T-helper 9 cell (primary cell): ENCODE measurements at places on chromosomes 11 and 22.

GRCh38 chr22:31075961-31076360 lies 5.2 kb upstream of the SMTN start:
- DNase-seq: no peak

GRCh38 chr11:115272925-115273324 lies 231.3 kb downstream of the CADM1 start:
- DNase-seq: no peak

DNA sequence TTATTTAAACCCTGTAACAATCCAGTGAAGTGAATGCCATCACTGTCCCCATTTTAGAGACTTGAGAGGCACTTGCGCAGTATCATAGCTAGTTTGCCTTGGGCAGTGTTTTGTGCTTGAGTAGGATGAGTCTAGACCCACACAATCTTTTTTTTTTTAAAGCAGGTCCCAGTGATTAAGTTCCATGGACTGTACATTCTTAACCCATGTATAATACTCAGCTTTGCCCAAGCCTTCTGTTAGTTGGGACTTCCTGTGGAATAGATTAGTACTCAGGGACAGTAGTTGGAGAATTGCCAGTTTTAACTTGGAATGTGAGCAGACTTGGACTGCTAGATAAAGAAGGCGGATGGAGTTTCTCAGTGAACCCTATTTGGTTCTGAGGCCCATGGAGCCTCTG lies 108.6 kb upstream of the RASSF10 start:
- no peak for DNase-seq

- no peak for DNase-seq
Observed at GRCh38 chr22:30511109-30511508, 5.6 kb upstream of the SEC14L4 start.

DNA sequence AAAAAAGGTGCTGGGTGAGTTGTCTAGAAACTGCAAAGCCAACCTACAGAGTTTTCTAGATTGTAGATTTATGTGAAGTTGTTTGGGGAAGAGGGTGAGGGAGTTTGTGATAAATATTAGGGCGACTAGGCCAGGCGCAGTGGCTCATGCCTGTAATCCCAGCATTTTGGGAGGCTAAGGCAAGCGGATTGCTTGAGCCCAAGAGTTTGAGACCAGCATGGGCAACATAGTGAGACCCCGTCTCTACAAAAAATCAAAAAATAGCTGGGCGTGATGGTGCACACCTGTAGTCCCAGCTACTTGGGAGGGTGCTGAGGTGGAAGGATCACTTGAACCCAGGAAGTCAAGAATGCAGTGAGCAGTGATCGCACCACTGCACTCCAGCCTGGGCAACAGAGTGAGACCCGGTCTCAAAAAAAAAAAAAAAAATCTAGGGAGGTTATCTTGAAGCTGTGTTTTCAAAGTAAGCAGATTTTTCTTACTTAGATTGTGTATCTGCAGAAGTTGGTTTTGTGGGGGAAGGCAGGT lies 844 bp downstream of the APOL6 start:
- no peak for DNase-seq

DNA sequence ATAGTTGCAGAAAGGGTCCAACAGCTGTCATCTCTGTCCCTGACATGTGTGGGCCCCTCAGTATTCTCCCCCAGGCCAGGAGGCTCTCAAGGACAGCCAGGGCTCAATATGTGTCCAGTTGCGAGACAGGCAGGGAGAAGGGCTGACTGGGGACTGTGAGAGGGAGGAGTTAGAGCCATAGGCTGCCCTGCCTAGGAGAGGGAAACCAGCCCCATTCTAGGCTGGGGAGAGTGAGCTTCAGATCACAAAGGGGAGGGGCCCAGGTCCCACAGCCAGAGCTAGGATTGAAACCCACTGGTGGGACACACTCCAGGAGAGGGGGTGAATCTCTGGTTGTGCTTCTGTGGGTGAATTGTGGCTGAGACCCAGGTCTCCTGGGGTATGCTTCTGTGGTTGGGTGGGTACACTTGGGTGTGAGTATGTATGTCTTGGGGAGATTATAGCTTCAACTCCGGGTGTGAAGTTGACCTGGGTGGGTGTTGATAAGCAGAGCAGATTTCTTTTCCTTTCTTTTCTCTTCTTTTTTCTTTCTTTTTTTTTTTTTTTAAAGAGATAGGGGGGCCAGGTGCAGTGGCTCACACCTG lies 2.1 kb upstream of the CARNS1 start:
- DNase-seq: no peak

DNA sequence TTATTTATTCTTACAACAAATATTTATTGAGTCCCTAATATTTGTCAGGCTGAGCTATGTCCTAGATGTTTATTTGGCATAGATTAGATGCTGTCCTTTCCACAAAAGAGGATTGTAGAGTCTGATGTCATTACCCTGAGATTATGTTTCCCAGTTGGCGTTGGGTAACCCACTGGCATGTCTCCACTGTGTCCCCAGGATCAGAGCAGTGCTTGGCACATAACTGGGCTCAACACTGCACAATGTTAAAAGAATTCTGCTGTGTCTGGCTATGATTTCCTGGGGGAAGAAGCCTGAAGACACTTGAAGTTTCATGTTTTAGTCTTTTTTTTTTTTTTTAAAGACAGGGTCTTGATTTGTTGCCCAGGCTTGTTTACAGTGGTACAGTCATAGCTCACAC lies 4.0 kb downstream of the RCN1 start:
- no peak for DNase-seq

GRCh38 chr22:41939981-41940831 lies 6.7 kb downstream of the CENPM start:
- peak; percentile 91 for DNase-seq

DNA sequence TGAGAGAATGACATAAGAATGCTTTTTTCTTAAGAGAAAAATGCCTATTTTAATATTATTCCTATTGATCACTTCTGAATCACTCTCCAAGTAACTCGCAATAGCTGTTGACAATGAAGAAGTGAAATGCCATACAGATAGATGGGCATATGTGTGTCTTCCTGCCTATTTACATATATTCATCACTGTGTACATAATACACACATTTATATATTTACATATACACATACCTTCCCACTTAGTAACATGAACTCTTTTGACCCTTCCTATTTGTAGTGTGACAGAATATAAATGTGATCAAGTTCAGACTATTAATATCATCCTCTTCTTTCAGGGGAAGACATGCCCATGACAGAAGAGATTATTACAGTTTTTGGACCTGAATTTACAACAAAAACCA lies 756.7 kb downstream of the DLG2 start:
- DNase-seq: no peak

- DNase-seq: no peak
Observed at GRCh38 chr11:130120045-130120444, 39.5 kb upstream of the ST14 start.

DNA sequence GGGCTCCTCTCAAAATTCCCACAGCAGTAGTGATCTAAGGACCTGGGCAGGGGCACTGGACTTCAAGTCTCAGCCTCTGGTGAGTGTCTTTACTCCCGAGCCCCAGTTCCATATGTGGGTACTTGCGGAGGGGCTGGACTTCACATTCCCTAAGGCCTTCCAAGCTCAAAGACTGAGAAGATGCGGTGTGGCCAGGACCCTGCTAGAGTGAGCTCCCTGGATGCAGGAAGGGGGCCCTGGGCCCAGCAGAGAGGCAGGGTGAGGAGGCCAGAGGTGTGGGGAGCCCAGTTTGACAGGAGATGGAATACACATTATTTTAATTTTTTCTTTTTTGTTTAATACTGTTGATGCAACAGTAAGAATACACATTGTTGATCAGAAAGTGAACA lies 83.7 kb downstream of the IGLL1 start:
- no peak for DNase-seq

- DNase-seq: no peak
Observed at GRCh38 chr11:71489311-71490043, 36.5 kb downstream of the NADSYN1 start.

- no peak for DNase-seq
Observed at GRCh38 chr22:28237112-28237511, 318.1 kb upstream of the PITPNB start.

- no peak for DNase-seq
Observed at GRCh38 chr22:40612291-40612751, 24.2 kb downstream of the MRTFA start.

GRCh38 chr11:80239217-80239616 lies 798.4 kb upstream of the TENM4 start:
- DNase-seq: no peak

- no peak for DNase-seq
Observed at GRCh38 chr11:23453522-23453921, 593.2 kb upstream of the CCDC179 start.

DNA sequence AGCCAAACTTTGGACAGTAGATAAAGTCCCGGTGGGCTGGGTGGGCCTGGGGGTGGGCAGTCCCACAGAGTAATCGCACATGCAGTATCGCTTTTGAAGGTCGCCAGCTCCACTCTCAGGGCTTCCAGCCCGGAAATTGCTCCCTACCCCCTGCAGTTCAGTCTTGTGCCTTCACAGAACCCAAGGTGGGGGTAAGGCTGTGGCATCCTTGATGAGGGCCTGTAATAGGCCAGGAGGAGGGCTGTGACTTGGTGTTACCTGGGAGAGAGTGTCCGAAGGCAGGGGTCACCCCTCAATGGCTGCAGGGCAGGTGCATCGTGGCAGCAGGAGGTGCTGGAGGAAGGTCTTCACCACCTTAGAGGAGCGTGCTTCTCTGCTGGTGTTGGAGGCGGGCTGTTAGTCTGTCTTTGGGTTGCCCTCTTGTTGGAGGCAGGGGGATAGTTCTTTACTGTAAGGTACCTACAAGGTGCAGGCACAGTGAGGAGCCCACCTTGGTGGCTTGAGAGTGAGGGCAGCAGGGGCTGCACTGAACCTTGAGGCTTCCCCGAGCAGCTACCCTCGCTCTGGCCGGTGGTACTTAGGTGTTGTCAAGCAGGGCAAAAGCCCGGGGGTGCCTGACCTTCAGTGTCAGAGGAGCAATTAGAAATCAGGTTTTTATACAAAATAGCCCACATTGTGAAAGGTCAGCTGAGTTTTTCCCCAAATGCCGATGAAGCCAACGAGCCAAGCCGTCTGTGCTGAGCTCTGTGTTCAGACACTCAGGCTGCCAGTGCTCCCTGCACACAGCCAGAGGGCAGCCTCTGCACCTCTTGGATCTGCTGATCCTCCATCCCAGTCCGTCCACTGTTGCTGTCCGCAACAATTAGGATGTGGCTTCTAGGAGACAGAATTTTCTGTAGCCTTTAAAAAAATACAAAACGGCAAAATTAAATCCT lies 21.9 kb downstream of the SAMM50 start:
- DNase-seq: no peak

- DNase-seq: no peak
Observed at GRCh38 chr11:63504054-63504453, 1.8 kb upstream of the LGALS12 start.

DNA sequence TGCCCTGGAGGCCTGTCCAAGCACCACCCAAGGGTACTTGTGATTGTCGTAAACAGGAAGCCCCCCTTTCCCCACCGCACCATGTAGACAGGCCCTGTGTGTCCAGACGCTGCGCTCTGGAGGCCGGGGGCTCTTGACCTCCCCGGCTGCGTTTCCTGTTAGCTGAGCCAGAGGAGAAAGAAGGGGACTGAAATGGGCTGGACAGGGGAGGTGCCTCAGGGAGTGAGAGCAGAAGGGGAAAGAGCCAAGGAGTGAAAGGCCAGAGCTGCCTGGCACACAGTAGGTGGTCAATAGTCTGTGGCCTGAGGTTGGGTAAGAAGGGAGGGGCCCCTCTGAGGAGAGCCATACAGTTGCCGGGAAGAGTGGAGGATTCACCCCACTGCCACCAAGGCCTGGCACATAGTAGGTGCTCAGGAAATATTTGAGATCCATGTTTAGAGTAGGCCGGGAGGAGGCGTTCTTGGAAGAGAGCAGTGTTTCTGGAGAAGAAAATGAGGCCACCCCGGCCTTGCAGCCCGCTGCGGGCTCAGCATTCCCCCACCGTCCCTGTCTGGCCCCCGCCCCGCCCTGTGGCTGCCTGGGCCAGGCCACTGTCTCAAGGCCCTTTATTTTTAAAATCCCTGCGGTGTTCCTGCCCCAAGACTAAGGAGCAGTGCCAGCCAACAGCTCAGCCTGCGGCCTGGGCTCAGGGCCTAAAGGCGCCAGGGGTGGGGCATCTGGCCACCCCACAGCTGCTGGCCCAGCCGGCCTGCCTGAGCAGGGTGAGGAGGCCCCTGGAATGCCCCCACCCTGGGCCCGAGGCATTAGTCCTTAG lies 13.6 kb upstream of the CDC42EP1 start:
- no peak for DNase-seq

DNA sequence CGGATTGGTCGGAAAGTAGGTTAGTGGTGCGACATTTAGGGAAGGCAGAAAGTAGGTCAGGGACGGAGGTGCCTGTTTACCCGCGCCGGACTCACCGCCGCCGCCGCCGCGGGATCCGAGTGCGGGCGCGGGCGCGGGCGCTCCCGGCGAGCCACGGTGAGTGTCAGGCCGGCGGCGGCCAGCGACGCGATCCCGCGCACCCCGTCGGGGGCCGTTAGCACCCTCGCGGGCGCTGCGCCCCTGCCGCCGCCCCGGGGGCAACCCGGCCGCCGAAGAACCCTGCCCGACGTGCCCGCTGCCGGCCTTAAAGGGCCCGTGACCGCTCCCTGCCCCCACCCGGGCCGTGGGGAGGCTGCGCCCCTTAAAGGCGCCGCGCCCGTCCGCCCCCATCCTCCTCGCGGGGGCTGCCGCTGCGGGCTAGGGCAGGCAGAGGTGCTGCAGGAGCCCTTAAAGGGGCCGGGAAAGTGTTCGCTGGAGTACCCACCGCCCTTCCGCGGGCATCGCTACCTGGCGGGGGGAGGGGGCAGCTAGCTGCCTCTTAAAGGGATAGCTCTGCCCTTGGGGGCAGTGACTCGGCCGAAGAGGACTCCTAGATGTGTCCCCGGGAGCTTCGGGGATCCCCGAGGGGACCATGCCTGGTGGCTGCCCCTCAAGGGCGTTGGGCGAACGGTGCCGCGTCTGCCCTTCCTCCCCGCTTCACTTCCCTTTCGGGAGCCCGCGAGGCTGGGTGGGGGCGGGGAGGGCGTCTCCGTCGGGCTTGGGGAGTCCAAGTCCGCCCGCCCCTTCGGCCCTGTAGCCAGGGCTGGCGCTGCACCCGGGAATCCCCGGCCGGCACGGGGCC lies at the start of gene BMAL1:
Gene BMAL1 (plus strand): TSS at position 23 of the 841 bp plus-strand sequence. CDS start 76,519 bp downstream, outside the sequence.
- DNase-seq: peak; percentile 44

GRCh38 chr11:74257959-74258553 lies 53.4 kb downstream of the P4HA3 start:
- DNase-seq: no peak

DNA sequence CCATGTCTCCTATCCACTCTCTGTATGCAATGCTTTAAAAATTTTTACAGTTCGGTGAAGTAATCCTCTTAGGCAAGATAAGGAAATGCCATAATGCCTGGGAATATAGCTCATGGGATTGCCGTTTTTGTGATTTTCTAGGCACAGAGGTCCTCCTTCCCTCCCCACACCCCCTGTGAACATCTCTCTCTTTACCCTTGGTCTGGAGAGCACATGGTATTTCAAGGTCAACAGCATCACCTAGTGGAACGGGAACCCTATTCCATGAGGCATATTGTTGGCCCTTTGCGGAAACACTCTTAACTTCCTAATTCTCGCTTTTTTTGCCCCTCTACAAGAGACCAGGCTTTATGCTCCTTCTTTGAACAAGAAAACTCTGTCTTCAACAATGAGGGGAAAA lies 8.8 kb downstream of the NXPE4 start:
- DNase-seq: no peak

DNA sequence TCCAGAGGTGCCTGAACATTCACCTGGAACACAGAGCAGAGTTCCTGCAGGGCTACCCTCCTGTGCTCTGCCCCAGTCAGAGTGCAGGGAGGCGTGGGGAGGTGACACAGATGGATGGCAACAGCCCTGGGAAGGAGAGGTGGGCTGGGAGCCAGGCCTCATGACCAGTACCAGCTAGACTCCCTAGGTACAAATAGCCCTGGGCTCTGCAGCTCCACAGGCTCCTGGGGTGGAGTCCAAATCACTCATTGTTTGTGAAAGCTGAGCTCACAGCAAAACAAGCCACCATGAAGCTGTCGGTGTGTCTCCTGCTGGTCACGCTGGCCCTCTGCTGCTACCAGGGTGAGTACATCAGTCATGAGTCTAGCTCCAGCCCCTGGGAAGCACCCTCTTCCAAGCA lies at the start of gene SCGB1D2:
Gene SCGB1D2 (plus strand): TSS at position 219 of the 400 bp plus-strand sequence. CDS start 69 bp downstream, at position 288.
- no peak for DNase-seq
